ENCODE measurements at places on chromosomes 6 and 20.

GRCh38 chr6:155196911-155197310, 66.9 kb upstream of the CLDN20 start:
- no peak for DNase-seq

GRCh38 chr6:23929201-23929600, 196.8 kb upstream of the NRSN1 start:
- DNase-seq, result no peak

GRCh38 chr6:113271437-113271836, 585.7 kb upstream of the MARCKS start:
- DNase-seq, result no peak

GRCh38 chr6:7312616-7313504, at the start of gene SSR1:
TSS of gene SSR1 (minus strand) at chr6:7313199. CDS start at chr6:7313120, 79 bp downstream.
- peak; percentile 98 for DNase-seq

DNA sequence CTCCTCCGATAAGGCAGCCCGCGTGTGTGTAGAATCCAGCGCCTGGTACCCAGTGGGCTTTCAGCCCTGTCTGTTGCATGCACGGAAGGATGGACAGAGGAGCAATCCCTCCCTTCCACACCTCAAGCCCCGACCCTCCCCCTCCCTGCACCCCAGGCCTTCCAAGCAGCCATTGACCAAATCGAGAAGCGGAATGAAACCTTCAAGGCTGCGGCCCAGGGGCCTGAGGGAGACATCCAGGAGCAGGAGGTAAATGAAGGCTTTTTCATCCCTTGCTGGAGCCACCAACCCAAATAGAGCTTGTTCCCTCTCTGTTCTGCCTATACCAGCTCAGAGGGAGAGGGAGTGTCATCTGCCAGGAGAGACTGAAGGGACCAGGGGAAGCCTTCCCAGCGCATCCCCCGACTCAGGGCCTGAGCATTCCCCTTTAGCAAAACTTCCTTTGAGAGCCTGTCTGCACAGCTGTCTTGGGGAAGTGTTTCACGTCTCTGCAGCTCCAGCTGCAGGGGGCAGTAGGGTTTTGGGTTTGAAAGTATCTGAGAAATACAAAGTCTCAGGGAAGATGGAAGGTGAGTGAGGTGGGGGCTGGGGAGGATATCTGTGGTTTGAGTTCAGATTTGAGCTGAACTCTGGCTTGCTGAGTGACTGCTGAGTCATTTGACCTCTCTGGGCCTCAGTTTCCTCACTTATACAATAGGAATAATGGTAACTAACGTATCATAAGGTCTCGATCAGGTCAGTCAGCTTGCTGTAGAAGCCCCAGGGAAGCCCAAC, 16.1 kb downstream of the FGD2 start:
- DNase-seq, result no peak

DNA sequence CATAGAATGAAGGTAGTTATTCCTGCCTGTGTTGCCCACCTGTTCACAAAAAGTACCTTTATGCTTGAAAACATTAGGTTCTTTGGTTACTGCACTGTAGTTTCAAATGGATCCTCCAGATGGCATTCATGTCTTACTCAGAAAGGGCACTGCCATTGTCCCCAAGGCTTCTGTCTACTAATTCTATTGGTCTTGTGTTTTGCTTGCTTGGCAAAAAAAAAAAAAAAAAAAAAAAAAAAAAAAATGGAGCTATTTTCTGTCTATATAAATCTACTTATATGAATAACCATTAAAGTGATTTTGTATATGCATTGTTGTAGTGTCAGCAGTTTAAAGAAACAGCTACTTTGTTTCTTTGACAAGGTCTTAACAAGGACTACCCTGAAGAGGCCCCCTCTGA, 12.7 kb upstream of the EFHC1 start:
- peak; percentile 55 for DNase-seq

GRCh38 chr6:36685166-36685924, 6.8 kb downstream of the CDKN1A start:
- DNase-seq, result no peak

- no peak for DNase-seq
These were observed 33.8 kb upstream of the PLCB4 start for GRCh38 chr20:9035126-9035525.

DNA sequence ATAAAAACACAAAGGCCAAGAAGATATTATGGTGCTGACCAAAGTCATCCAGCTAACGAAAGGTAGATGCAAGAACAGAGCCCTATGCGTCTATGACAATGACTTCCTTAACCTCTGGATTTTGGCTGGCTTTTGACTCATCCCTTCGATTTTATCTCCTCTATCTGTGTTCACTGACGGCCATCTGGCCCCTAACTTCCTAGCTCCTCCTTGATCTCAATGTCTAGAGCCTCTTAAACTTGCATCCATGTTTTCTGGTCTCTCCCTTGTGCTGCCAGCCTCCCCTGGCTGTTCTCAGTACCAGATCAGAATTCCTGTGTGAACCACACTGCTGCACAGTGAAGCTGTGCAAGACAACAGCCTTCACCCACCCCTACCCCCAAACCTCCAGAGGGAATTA, 452.9 kb downstream of the UTRN start:
- no peak for DNase-seq

Measured in RWPE1 (cell line).